Upper lobe of left lung (tissue), 6 donors: ENCODE measurements at places on chromosomes 2 and 18.

DNA sequence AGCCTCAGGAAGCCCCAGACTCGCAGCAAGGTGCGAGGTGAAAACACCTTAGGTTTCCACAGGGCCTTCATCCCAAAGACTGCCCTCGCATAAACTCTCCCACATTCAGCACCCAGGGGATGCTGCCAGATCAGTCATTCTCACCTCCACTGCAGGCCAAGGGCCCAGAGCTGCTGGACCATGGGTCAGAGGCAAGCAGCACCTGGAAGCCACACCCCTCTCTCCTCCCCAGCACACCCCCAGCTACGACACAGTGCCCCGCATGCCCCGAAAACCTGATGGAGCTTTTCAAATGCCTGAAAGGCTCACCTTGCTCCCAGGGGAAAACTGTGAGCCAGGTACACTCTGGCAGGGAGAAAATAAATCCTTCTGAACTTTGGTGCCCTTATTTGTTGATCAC lies 31.9 kb upstream of the LDLRAD4 start:
- DNase-seq: no peak

DNA sequence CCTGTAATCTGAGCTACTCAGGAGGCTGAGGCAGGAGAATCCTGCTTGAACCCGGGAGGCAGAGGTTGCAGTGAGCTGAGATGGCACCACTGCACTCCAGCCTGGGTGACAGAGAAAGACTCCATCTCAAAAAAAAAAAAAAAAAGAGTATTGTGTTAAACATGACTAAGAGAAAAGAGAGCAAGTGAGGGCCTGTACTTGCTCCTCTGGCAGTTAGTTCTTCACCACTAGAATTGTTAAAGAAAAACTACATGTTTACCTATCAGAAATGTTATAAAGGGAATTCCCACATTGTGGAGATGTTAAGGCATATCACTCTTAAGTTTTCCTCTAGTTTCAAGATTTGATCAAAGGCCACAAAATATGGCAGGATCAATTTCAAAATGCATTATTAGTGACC lies 75.4 kb upstream of the LRATD1 start:
- no peak for DNase-seq

GRCh38 chr2:224780106-224780505 lies 63.9 kb upstream of the CCDC195 start:
- DNase-seq: no peak

DNA sequence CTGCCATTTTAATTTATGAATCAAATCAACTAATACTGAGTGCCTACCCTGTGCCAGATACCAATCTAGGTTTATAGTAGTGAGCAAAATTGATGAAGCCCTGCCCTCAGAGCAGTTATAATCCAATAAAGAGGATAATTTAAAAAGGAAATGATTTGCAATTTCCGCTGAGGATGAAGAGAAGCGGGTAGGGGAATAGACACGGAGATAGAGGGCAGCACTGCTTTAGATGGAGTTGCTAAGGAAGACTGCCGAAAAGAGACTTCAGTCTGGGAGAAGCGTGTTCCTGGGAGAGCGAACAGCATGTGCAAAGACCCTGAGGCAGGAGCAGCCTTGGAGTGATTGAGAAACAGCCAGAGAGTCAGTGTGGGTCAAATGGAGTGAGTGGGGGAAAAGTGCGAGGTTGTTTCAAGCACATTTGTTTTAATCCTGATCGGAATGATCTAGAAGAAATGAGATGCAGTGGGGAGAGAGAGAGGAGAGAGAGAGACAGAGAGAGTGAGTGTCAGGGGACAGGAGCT lies 12.4 kb downstream of the LAMA3 start:
- DNase-seq: no peak

DNA sequence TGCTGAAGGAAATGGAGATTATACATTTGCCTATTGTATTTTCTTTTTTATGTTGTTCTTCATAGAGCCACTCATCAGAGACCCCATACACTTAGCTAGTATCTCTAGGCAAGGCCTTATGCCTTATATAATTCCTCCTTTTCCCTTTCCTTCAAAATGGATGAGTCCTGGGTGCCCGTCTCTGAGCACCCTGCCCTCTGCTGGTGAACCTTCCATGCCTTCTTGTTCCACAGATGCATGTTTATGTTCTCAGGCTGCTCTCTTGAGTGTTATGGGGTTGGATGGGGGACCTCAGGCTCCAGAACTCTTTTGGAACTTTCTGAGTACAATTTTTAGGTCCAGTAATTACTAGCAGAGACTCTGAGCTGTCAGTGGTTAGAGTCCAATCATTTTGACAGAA lies 368.6 kb upstream of the SPRED2 start:
- no peak for DNase-seq

GRCh38 chr2:216426166-216426777 lies 14.0 kb downstream of the SMARCAL1 start:
- DNase-seq: no peak

DNA sequence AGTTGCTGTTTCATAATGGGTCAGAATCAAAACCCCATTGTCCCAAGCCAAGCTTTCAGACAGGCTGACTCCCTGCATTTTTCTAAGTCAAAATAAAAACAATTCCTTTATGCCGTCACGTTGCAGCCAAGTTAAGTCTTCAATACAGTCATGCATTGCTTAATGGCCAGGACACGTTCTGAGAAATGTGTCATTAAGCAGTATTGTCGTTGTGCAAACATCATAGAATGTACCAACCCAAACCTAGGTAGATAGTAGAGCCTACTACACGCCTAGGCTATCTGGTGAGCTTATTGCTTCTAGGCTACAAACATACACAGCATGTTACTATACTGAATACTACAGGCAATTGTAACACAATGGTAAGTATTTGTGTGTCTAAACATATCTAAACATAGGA lies 160.4 kb upstream of the FOSL2 start:
- DNase-seq: no peak

DNA sequence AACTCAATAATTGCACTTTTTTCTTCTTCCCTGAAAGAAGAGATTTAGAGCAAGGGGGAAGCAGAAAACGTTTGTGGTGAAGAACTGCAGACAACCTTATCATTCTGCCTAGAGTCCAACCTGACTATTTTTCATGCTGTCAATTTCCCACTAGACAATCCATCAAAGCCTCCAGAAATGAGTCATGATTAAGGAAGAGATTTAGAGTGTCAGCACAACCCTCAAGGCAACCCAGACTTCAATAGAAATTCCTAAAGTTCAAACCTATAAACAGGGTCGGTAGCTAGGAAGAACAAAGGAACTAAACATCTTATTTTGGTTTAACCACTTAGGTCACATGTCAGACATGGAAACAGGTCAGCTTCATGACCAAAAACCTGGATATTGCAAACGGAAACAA lies 86.9 kb downstream of the SLC25A12 start:
- DNase-seq: no peak

DNA sequence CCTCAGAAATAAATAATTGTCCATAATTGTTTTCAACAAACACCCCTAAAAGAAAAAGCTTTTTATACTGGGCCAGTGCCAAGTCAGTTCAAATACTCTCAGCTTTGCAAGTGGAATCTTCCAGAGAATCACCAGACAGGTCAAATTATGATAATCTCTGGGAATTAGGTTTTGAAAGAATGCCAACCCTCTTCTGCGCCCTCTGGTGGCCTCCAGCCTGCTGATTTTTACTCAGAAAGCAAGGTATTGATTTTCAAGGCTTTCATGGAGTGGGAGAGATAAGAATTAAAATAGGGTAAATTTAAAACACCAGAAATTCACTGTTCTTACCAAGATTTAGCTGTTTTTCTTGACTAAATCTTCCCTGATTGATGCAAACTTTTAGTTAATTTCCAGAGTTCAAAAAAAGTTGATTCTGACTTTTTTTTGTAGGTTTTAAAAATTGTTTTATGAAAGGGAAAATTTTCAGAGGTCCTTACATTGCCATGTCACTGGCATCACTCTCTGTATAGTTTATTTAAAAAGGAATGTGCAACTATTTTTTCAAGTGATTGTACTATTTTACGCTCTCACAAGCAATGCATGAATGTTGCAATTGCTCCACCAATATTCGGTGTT lies 282.9 kb upstream of the TNP1 start:
- no peak for DNase-seq

DNA sequence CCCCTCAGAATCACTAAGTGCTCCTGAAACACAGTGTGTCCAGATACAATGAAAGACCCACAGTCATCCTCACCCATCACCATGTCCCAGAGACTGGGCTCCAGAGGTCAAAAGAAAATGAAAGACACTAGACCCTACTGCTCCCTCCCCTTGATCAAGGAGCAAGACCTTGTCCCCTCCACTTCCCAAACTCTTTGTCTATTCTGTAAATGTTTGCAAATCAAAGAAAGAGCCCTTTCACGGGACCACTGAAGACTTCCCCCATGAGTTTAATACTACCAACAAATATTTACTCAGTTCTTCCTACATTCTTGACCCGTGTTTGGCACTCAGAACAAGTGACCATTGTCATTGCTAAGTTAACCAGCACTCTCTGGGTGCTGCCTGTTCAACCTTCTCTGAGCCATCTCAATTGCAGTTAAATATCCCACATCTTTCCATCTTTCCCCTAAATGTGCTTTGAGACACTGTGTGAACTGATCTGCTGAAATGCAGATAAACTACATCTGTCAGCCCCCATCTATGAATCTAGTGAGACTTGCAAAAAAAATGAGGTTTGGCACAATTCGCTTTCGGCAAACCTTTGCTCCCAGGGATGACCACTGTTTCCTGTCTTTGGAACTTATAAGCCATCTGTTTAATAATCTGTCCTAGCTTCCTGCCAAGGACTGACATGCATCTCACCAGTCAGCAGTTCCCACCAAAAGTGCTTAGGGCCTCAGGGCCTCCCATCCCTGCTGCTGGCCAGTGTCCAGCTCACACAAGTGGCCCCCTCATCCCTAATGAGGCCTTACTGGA lies 170.3 kb downstream of the GFPT1 start:
- no peak for DNase-seq

- no peak for DNase-seq
These were observed 158.1 kb downstream of the METTL4 start for GRCh38 chr18:2412996-2413751.
